ENCODE measurements at places on chromosomes 5 and 9.

DNA sequence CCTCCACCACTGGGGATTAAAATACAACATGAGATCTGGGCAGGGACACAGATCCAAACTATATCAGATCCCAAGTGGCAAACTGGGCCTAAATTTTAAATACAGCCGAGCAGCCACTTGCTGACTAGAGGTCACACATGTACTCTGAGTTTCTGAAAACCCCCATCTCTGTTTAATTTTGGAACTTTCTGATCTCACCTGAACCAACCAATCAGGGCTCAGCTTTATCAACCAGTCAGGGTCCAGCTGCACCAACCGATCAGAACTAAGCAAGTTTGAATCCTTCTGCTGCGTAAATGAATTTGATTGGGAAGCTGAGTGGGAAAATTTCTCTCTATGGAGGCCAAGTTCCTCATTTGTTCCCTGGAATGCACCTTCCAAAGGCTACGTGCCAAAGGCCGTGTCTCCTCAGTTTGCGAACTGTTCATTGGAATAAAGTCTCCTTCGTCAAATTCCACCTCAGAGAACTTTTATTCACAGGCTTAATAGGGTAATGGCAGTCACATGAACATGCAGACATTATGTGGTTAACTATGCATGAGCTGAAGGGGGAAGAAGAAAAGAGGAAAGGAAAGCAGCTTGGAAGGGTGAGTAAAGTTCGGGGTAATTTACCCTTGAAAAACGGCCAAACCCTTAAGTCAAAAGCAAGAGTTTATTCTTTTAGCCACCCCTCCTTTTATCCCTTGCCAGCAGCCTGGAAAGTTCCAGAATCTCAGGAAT, 3.7 kb downstream of the CD180 start:
- no peak for DNase-seq

DNA sequence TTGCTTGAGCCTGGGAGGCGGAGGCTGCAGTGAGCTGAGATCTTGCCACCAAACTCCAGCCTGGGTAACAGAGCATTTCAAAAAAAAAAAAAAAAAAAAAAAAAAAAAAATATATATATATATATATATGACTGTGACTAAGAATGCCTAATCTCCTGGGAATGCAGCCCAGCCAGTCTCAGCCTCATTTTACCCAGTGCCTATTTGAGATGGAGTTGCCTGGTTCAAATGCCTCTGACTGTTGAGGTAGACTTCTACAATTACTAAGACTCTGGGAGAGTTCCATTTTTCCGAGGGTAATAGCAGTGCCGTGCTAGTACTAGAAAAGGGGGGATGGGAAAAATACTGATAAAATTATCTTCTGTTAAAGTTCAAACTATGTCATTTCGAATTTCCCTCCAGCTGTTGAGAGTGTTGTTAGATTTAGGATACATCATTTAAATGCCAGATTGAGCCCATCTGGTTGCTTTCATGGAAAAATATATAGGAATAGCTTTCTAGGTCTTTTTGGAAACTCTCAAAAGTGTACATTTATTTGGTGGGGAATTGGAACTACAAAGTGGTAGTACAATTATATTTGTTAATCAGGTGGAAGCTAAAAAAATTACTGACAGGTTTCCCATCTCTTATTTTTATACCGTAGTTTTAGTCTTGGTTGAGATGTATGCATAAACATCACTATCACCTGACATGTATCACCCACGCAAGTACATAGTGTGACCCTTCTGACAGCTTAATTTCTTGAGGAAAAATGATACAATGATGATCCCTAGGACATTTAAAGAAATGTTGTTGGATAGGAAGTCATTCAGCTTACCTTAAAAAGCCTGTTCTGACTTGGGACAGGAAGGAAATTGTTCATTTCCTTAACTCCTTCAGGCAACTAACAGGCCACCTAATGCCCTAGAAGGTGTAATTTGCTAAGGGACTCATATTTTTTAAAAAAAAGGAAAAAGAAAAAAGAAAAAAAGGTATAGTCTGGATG, 214.9 kb downstream of the ADAMTSL1 start:
- DNase-seq = no peak

- no peak for DNase-seq
Observed at GRCh38 chr5:15827741-15828140, 327.8 kb downstream of the FBXL7 start.

DNA sequence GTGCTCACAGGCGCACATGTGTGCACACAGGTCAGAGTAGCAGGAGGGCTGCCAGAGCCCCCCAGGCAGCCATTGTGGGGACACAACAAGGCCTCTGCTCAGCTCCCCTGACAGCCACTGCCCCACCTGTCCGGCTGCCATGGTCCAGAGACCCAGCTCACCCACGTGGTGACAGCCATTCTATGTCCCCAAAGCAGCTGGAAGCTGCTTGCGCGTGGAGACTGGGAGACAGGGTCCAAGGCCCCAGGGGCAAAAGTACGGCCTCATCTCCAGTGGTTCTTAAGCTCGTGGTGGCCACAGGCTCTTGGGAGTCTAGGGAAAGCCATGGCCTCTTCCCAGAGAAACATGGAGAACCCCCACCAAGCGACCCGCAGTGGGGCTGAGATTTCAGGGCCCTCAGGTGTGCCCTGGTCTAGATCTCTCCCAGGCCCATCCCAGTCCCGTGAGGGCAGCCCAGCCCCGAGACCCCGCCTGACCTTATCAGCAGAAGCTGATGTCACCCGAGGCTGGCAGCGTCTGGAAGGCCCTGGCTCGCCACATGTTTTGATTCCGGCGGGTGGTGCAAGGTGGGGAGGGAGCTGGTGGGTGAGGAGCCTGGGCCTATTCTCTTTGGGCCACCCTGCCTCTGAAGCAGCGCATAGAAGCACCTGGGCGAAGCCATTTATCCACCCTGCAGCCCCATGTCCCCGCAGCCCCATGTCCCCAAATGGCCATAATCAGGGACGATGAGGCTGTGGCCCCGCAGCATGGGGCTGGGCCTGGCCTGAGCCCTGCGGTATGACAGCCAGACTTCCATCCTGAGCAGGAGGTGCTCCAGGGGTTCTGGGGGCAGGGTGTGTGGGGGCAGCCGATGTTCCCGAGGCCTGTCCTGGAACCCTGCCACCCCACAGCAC, 31.7 kb downstream of the GLT6D1 start:
- DNase-seq = no peak

- DNase-seq = no peak
Observed at GRCh38 chr5:93894601-93895354, 153.4 kb upstream of the POU5F2 start.

DNA sequence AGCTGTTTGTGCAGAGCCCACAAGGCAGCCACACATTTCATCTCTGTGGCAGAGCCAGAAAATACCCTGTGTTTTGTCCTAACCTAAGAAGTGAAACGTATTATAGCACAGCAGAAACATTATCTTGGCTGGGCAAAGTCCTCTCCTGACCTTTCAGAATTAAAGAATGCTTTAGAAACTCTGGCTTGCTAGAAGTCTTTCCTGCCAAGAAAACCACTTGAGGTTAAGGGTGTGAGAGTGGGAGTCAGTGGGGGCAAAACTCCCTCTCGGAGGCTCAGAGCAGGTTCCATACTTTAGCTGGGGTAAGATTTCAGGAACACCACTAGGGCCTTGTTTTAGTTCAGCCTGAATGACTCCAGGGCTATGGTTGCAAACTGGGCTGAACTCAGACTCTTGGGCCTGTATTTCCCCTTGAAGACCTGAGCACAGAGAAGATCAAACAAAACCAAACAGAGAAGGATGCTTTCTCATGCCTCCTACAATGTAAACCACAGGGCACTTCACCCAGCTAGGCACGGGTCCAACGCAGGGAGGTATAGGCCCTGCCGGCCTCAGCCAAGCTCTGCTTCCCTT, 48.0 kb downstream of the ZNF366 start:
- no peak for DNase-seq

DNA sequence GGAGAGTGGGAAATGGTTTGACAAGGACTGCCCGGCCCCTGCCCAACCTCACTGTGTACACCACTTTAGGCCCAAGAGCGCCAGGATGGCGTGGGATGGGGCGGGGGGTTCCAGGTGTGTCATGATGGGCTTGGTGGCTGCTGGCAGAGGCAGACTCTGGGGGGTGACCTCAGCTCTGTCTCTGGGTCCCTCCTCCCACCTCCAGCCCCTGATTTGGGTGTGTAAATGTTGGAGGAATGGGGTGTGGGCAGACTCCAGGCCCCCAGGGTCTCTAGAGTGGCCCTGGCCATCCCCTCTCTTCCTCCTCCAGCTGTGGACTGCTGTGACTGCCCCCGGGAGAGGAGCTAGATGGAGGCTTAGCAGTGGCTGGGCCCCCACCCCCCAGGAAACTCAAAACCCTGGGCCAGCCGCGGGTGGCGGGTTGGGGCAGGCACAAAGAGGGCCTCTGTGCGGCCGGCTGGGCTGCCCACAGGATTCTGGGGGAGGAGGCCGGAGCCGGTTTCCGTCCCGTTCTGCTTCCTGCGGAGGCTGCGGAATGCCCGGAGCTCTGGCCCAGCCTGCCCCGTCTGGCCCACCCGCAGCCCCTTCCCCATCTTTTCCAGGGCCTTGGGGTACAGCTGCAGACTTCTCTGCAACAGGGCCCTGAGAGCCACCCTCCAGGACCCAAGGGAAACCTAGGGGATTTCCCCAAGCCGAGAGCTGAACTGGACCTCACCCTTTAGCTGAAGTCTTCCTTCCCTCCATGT, 23.1 kb downstream of the CXXC5 start:
- no peak for DNase-seq

GRCh38 chr5:64765804-64766504, 2.5 kb downstream of the SREK1IP1 start:
- DNase-seq = no peak

DNA sequence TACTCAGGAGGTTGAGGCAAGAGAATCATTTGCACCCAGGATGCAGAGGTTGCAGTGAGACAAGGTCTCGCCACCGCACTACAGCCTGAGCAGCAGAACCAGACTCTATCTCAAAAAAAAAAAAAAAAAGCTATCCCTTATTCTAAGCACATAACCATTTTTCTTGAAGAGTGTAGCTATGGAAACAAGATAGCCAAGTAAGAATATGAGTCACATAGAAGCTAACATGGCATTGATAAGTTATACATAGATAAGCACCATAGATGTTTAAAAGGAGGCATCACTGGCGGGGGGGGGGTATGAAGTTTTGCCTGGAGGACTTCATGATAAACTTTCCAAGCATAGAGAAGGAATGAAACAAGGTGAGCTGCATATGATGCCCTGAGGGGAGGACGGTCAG, 26.0 kb downstream of the CHSY3 start:
- DNase-seq = no peak

- DNase-seq = no peak
Observed at GRCh38 chr5:98836175-98836574, 62.7 kb downstream of the RGMB start.

DNA sequence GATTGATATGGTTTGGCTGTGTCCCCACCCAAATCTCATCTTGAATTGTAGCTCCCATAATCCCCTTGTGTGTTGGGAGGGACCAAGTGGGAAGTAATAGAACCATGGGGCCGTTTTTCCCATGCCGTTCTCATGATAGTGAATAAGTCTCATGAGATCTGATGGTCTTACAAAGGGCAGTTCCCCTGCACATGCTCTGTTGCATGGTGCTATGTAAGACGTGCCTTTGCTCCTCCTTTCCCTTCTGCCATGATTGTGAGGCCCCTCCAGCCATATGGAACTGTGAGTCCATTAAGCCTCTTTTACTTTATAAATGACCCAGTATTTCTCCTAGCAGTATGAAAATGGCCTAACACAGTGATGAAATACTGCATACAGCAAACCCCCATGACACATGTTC, 84.8 kb upstream of the SELENOP start:
- no peak for DNase-seq

GRCh38 chr9:122155796-122156195, 3.8 kb downstream of the NDUFA8 start:
- DNase-seq = no peak

DNA sequence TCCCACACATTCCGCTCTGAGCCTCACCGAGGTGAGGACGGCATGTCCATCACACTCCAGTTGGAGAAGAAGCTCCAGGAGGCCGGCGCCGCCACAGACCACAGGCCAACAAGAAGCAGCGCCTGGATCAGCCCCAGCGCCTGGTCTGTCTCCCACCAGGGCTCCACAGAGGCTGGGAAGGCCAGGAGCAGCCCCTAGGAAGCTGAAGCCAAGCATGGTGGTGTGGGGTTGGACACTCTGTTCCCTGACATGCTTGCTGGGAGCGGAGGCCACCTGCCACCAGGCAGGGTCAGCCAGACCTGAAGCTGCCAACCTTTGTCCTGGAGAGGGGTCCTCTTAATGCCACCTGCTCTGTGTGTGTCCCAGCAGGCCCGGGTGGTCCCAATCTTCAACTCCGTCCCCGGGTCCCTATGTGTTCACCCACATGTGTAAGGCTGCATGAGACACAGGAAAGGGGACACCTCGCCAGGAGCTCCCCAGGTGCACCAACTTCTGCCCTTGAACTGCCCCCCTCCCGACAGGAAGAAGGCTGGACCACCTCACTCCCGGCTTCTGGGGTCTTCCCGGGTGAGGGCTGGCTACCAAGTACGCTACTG, 140.1 kb upstream of the PPP1R26 start:
- DNase-seq = no peak

DNA sequence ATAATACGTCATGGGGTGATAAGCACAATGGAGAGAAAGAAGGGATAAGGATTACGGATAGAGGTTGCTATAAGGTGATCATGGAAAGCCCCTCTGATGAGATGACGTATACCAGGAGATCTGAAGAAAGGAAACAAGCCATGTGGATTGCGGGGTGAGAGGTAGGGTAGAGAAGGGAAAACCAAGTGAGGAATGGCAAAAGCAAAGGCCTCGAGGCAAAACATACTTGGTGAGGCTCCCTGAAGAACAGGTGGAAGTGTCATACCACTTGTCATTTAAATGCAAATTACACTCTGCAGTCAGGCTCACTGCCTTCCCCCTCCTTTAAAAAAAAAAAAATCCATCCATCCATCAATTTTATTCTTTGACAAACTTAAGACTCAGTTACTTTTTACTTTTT, 420.8 kb downstream of the RAB3C start:
- no peak for DNase-seq

DNA sequence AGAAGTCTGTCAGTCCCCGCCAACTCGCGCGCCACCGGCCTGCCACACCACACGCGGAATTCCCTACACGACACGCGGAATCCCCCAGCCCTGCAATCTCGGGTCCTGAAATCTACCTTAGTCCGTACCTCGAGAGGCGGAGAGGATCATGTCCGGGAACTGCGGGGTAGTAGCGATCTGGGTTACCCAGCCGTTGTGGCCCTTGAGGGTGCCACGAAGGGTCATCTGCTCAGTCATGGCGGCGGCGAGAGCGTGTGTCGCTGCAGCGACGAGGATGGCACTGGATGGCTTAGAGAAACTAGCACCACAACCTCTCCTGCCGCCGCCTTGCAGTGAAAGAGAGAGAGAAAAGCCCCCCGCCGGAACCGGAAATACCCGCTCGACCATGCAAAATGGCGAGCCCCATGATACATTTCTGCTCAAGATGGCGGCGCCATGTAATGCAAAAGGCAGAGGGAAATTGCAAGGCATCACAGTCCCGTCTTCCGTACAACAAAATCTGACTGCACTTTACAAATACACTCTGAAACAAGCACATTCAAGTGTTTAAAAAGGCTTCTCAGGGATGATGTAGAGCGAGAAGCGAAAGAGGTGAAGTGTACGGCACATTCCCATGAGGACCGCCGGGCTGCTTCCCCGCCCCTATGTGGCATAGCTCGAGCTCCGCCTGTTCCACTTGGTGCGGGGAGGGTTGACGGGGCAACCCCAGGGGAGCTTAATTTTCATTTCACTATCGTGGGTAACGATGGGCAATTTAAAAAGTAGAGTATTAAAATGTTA, at the start of gene RACK1:
Gene RACK1, minus strand, starts transcription at position 343 of the 780 bp plus-strand sequence. Its CDS starts 106 bp downstream, at position 237.
- peak; percentile 66 for DNase-seq
